ENCODE measurements at places on chromosomes 2 and 18.

DNA sequence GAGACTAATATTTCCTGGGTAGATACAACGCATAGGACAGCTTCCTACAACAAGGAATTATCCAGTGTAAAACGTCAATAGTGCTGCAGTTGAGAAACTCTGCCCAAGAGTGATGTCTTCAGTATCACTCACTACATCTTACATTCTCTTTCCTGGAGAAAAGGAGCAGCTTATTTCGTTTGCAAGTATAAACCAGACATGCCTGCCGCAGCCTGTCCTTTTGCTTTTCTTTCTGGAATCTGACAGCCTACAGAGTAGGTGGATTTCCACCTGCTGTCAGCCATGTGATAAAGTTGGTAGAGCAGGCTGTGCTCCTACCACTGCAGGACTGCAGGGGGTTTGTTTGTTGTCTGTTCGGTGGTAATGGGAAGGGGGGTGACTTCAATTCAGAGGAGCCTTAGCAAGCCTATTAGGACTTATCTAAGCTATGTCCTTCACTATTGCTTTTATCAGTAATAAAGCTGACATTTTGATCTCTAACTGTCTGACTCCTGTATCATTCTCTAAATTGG is 439.1 kb downstream of the GRB14 start:
- no peak for DNase-seq

DNA sequence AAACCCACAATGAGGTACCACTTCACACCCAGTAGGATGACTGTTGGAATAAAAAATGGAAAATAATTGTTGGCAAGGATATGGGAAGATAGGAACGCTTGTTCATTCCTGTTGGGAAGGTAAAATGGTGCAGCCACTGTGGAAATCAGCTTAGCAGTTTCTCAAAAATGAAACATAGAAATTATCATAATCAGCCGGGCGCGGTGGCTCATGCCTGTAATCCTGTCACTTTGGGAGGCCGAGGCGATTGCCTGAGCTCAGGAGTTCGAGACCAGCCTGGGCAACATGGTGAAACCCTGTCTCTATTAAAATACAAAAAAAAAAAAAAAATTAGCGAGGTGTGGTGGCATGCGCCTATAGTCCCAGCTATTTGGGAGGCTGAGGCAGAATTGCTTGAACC is 23.4 kb downstream of the AMER3 start:
- DNase-seq: no peak

DNA sequence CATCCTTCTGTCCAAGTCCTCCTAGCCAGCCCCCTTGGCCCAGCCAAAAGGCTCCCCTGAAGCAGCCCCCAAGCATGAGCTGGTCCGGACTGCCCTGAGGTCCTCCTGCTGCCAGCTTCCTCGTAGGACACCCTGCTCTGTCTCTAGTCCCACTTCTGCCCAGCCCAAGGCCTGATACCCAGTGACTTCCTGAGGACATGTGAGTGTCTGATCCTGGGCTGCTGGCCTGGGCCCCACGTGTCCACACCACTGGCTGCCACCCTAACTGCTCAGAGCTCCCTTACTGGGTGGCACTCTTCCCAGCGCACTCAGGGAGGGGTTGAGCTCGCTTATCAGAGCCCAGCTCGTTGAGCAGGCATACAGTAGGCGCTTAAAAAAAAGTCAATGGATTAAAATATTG is 34.4 kb upstream of the PDIA6 start:
- no peak for DNase-seq

- no peak for DNase-seq
These were observed 360.1 kb downstream of the NBAS start for GRCh38 chr2:15201009-15201408.

DNA sequence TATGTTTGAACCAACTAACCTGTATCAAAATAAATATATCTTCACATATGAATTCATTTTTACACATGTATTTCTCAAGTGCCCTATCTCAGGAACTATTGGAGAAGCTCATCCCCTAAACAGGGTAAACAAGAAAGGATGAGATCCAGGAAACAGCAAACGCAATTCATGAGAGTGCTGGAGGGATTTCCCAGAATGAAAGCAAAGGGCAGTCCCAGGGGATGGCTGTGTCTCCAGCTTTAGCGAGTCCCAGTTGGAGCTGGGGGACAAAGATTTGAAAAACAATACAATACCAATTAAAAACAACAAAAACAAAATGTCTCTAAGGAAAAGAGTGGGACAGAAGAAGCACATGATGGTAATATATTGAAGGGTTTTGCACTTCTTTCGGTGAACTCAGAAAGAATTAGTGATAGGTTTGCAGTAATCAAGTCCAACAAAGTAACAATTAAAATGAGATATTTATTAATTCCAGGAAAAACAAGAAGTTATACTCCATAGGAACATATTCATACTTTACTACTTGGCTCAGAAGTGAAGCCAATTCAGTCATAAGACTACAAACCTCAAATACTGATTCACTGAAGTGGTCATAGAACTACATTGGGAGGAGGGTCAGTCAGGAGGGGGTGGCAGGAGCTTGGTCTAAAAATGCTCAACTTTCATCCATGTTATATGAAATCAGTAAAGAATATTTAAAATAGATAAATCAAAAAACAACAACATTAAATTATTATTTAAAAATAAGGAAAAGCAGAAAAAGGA is 73.1 kb upstream of the PDE1A start:
- DNase-seq: no peak

GRCh38 chr2:36807223-36807886 is 110.8 kb downstream of the VIT start:
- no peak for DNase-seq

GRCh38 chr18:54856105-54856646 is 27.9 kb downstream of the RAB27B start:
- no peak for DNase-seq

- no peak for DNase-seq
These were observed 58.7 kb downstream of the PIGN start for GRCh38 chr18:62128157-62128556.

DNA sequence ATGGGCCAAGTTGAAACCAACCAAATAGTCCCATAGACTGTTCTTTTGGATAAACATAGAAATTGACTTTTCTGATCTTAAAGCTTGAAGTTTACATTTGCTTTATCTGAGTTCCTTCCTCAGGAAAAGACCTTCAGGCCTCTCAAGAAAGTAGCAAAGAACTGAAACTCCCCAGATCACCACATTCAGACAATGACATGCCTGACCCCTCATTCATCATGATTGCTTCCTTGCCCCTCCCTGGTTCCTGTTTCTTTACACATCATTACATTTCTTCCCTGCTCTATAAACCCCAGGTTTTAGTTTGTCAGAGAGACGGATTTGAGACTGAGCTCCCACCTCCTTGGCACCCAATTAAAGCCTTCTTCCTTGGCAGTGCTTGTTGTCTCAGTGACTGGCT is 83.6 kb upstream of the ST3GAL5 start:
- DNase-seq: no peak
